ENCODE measurements at places on chromosomes 7 and 10.

GRCh38 chr7:149016876-149017275 lies 11.4 kb downstream of the PDIA4 start:
- no peak for DNase-seq

GRCh38 chr10:110842326-110842904 lies 29.3 kb upstream of the PDCD4 start:
- no peak for DNase-seq

GRCh38 chr10:450463-450862 lies 239.0 kb downstream of the DIP2C start:
- no peak for DNase-seq

- DNase-seq, result no peak
Measured at GRCh38 chr10:101331956-101332355, 22.0 kb upstream of the BTRC start.

GRCh38 chr10:48523212-48523819 lies 81.6 kb downstream of the ARHGAP22 start:
- no peak for DNase-seq

- DNase-seq, result no peak
Measured at GRCh38 chr10:96548589-96548988, 34.9 kb upstream of the TLL2 start.

- DNase-seq, result peak; percentile 60
Measured at GRCh38 chr10:69449841-69450240, 1.4 kb upstream of the TSPAN15 start.

DNA sequence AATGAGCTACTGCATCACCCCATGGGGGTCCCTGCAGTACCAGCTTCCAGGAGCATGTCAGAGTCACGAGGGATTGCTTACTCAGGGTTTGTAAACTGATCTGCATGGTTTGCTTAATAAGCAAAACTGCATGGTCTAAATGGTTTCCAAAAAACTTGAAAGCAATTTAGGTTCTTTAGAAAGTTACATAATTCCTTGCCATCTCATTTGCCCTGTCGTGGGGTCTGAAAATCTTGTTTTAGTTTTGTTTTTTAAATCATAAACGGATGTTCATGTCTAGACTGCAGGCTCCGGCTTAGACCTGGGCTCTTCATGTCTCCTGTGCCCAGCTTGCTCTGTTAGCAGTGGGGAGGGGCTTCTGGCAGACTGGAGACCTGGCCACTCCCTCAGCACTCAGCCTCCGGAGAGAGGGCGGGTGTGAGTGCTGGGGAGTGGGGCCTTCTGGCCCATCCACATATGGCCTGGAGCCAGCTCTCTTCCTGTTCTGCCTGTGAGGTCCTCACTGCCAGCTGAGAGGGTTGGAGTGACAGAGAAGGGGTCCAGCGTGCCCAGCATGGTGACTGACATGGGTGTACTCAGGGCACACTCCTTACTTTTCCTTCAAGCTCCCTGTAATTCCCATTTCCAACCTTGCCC lies 17.5 kb downstream of the PRF1 start:
- peak; percentile 45 for DNase-seq

DNA sequence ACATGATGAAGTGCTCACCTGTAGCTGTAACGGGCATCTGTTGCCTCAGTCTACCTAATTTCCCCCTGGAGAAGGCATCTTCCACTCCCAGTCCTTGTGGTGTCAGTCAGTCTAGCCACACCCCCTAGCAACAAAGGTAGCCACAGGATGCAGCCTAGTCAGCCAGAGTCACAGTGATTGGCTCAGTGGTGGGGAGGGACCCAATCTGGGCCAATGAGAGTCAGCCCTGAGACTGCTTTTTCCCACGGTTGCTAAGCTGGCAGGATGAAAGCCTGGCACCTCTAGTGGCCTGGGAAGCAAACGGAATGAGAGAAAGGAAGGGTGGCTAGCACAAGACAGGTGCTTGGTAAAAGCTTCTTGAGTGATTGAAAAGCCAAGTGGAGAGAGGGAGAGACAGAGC lies 118.6 kb downstream of the SH3PXD2A start:
- peak; percentile 93 for DNase-seq

GRCh38 chr10:108365541-108365940 lies 1201.0 kb upstream of the SORCS1 start:
- no peak for DNase-seq

DNA sequence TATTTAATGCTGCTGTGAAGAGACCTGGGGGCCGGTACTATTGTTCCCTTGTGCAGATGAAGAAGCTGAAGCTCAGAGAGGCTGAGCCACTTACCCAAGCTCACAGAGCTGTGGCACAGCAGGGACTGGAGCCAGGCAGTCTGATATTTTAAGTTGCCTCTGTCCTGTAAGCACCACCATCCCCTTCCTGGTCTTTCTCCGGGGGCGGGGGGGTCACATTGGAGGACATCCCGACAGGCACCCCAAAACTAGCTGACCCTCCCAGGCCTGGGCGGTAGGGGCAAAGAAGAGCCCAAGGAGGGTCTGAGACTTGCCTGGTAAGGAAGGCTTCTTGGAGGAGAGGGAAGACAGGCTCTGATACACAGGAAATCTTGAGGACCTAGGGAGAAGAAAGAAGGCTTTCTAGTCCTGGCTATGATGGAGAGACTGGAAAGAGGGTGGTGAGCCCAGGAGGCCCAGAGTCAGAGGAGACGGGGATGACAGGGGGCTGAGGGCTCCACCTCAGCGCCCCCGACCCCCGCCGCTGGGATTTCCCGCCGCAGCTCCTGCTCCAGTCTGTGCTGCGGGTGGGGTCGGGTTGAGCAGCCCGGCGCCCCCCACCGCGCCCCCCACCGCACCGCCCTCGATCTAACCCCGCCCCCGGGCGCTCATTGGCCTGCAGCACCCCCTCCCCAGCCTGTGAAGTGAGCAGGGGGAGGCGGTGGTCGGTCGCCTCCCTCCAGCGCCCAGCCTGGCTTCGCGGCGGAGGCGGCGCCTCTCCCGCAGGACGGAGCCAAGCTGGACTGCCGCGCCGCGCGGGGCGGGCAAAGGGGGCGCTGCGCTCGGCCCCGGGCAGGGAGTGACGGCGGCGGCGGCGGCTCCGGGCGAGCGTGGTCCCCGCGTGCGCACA lies at the start of gene ADCYAP1R1:
Gene ADCYAP1R1 (plus strand): TSS at position 711 of the 889 bp plus-strand sequence. CDS start 10,957 bp downstream, outside the sequence.
- DNase-seq, result no peak

- DNase-seq, result no peak
Measured at GRCh38 chr7:29194206-29194593, 375 bp upstream of the CHN2 start.

- no peak for DNase-seq
Measured at GRCh38 chr10:78963074-78964034, 105.4 kb upstream of the ZMIZ1 start.

DNA sequence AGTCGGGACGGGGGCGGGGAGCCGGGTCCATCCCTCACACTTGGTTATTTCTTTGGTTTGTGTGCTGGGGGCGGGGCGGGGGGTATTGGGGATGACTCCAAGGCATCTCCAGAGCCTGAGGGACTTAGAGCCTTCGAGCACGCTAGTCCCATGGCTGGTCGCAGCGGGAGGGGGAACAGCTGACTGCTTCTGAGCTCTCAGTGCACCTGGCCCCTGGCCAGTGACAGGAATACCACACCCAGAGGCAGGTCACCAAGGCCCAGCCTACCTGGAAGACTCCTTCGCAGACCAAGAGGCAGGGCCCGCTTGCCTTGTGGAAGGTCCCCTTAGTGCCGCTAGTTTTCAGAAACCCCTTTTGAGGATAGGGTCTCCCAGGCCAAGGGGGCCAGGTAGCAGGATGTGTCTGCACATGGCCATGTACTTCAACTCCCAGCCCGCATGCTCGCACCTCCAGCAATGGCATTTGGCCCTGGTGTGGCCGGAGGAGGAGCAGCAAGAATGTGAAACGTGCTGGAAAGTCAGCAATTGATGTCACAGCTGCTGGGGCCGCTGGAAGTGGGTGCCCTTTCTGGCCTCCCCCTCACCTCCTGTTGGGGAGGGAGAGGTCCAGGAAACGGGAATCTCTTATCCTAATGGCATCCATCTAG lies 40.3 kb downstream of the AGAP3 start:
- no peak for DNase-seq

- no peak for DNase-seq
Measured at GRCh38 chr7:77550586-77550985, 13.5 kb downstream of the PTPN12 start.

DNA sequence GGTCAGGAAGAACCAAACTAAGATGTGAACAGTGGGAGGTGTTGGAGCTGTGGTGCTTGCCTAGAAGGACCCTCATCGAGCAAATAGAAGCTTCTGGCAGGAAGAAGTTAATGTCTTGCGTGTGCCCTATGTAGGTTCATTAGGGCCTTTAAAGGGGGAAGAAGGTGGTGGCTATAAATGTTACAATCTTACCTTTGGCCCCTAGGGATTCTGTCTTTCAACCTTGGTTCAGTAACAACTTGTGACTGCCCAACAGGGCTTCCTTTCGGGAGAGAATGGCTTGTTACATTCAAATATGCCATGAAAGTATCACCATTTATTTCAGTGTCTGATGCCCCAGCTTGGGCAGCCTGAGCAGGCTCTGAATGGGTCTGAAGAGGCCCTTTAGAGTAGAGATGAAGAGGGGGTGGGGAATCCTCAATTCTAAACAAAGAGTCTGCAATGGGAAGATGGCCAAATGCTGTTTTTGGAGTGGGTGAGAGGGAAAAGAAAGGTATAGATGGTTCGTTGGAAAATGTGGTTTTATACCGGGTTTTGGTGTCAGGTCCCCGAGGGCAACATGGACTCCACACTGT lies 108.0 kb downstream of the TCF7L2 start:
- DNase-seq, result no peak

DNA sequence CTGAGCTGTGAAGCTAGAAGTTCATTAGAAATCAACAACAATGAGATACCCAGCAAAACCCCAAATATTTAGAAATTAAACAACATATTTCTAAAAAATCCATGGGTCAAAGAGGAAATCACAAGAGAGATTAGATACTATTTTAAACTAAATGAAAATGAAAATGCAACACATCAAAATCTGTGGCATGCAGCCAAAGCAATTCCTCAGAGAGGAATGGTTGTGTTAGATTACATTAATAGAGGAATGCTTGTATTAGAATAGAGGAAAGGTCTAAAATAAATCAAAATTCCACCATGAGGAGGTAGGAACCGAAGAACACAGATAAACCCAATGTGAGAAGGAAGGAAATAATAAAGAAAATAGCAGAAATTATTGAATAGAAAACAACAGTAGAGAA lies 642.1 kb upstream of the GALNT17 start:
- DNase-seq, result no peak

DNA sequence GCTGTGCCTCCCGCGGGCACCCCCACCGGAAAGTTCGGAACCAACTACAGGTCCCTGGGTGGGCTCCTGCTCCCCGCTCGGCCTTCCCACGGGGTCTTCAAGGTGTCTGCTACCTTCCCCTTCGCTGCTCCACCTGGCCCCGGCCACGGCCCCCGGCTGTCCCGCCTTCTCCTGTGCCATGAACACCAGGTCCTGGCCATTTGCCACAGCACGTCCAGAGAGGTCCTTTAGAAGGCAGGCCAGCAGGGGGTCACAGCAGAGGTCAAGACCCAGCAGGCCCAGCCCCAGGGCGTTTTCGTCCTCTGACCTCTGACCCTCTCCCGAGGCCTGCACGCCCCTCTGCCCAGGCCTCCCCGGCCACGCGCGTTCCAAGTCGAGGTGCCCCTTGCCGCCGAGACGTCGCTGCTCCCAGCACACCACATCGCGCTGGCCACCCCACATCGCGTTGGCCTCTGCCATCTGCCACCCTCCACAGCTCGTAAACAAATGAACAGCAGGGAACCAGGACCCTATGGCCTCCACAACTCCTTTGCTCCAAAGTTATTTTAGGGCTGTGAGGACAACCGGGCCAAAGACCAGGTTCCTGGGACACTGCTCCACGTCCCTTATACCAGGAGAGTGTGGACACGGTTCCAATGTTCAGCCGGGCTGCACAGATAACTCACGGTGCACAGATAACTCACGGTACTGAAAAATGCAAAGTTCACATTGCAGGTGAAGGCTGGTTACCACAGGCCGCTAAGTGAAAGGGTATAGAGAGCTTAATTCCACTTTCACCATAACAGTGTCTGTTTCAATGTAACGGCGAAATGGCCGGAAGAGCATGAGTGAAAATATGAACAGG lies 74.3 kb downstream of the CFAP46 start:
- DNase-seq, result no peak

DNA sequence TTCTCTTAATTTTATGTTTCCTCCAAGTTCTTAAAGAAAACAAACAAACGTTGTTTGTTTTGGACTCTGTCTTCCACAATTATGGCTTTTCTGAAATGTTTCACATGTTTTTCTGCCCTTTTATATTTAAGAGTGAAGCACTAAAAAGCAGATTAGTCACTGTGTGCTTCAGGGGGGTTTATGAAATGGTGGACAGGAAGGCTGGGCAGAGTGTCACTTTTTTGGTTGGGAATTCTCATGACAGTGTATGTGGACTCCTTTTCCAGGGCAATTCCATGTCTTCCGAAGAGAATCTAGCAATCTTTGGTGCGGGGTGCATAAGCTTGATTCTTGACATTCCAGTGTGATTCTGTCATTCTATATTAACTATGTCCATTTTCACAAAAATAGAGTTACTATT lies 669.4 kb downstream of the PARD3 start:
- DNase-seq, result no peak

- DNase-seq, result no peak
Measured at GRCh38 chr10:50603151-50603850, 20.5 kb downstream of the SGMS1 start.

DNA sequence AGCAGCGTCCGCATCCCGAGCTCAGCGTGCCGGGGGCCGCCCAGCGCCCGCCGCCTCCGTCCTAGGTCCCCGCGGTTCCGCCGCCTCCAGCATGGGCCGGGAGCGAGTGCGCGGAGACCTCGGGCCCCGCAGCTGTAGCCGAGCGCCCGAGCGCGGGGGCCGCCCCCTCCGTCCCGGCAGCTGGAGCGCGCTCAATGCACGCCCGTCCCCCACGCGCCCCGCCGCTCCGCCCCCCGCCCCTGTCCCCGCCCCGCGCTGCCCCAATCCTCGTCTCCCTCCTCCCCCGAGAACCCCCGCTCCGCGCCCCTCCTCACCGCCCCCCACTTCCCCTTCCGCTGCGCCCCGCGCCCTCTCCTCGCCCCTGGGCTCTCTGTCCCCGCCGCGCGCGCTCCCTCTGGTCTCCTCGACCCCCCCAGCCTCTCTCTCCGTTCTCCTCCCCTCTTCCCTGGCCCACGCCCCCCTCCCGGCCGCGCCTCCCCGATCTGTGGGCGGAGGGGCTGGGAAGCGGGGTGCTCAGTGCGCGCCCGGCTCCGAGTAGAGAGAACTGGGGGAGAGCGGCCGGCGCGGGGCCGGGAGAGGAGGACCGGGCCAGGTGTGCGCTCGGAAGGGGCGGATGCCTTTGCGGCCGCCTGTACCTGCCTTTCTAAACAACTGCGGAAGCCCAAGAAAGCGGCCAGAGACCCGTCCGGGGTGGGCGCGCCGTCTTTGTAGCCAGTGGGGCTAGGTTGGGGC lies at the start of gene VIPR2:
Gene VIPR2 (minus strand): TSS at position 110 of the 732 bp plus-strand sequence. CDS start 96 bp downstream, at position 14.
- no peak for DNase-seq

- DNase-seq, result no peak
Measured at GRCh38 chr7:92874567-92874966, 38.2 kb upstream of the CDK6 start.

GRCh38 chr7:98216941-98217622 lies 5.8 kb downstream of the BHLHA15 start:
- DNase-seq, result no peak

Data from iPS DF 19.7 (cell line).